Uterine smooth muscle cell (primary cell): ENCODE measurements at places on chromosomes 13 and 19. TPM values are rescaled to one million over a fixed set of nuclear protein-coding genes. Genes with fewer than 3 reads are reported as not detected.

ZNF581 gene
- 12.3 and 22.5 TPM in 2 replicates for total RNA-seq

INAFM1 gene
- total RNA-seq: 2.4 and 3.1 TPM in 2 replicates

SBNO2 gene
- total RNA-seq: 36.5 and 47.6 TPM in 2 replicates

NCAN gene
- total RNA-seq: under 0.01 TPM in 1 of 2 replicates, not detected in the other

CYP2A6 gene
- total RNA-seq: not detected in 2 replicates

ZNF529 gene
- total RNA-seq: 8.5 and 11.2 TPM in 2 replicates

FCER2 gene
- total RNA-seq: not detected in 2 replicates

USHBP1 gene
- under 0.01 TPM in 1 of 2 replicates, not detected in the other for total RNA-seq

ACP7 gene
- total RNA-seq: 0.33 and 0.87 TPM in 2 replicates

ZNF534 gene
- total RNA-seq: 0.25 TPM in 1 of 2 replicates, not detected in the other

COX7A1 gene
- total RNA-seq: 4.5 and 12.9 TPM in 2 replicates

PGLYRP2 gene
- not detected in 2 replicates for total RNA-seq

LHB gene
- not detected in 2 replicates for total RNA-seq

LRRC8E gene
- 9.2 and 10.7 TPM in 2 replicates for total RNA-seq

RAB3A gene
- 0.89 and 1.5 TPM in 2 replicates for total RNA-seq

PSG1 gene
- 0.22 and 0.62 TPM in 2 replicates for total RNA-seq

AXL gene
- 251 and 278 TPM in 2 replicates for total RNA-seq

CPAMD8 gene
- total RNA-seq: 0.66 and 1.5 TPM in 2 replicates

KANK3 gene
- 0.25 and 0.33 TPM in 2 replicates for total RNA-seq

ICAM4 gene
- total RNA-seq: 0.33 and 0.75 TPM in 2 replicates

VSTM1 gene
- total RNA-seq: not detected in 2 replicates

KLK4 gene
- not detected in 2 replicates for total RNA-seq

FUT2 gene
- total RNA-seq: 0.11 TPM in 1 of 2 replicates, not detected in the other

PABPC3 gene
- total RNA-seq: 0.11 and 0.37 TPM in 2 replicates

GNG7 gene
- total RNA-seq: under 0.01 and 0.37 TPM in 2 replicates

IRGQ gene
- 12.7 and 15.7 TPM in 2 replicates for total RNA-seq

APOC4 gene
- not detected in 2 replicates for total RNA-seq

KLK3 gene
- total RNA-seq: not detected in 2 replicates

RELB gene
- total RNA-seq: 7.6 and 10.2 TPM in 2 replicates

SPIB gene
- total RNA-seq: not detected in 2 replicates

RYR1 gene
- total RNA-seq: under 0.01 and 0.11 TPM in 2 replicates

FOSB gene
- total RNA-seq: 0.44 and 0.62 TPM in 2 replicates

NXNL1 gene
- total RNA-seq: not detected in 2 replicates

SPTBN4 gene
- 4.4 and 7.4 TPM in 2 replicates for total RNA-seq

DAND5 gene
- 0.12 TPM in 1 of 2 replicates, not detected in the other for total RNA-seq

CCDC169 gene
- 4.5 and 4.9 TPM in 2 replicates for total RNA-seq

ZNF546 gene
- total RNA-seq: 5.4 and 8.2 TPM in 2 replicates

NKPD1 gene
- 0.12 and 0.44 TPM in 2 replicates for total RNA-seq

OSCAR gene
- total RNA-seq: 0.22 and 0.50 TPM in 2 replicates

ZBTB7A gene
- 28.7 and 29.7 TPM in 2 replicates for total RNA-seq

ZNF583 gene
- 5.8 and 7.7 TPM in 2 replicates for total RNA-seq

CYP2F1 gene
- not detected in 2 replicates for total RNA-seq

SIN3B gene
- 20.6 and 29.7 TPM in 2 replicates for total RNA-seq

FPR3 gene
- total RNA-seq: not detected in 2 replicates

SIGLEC9 gene
- 0.44 TPM in 1 of 2 replicates, not detected in the other for total RNA-seq

GATAD2A gene
- total RNA-seq: 50.5 and 76.6 TPM in 2 replicates

TEKTIP1 gene
- total RNA-seq: not detected in 2 replicates

ADM5 gene
- 0.66 and 0.87 TPM in 2 replicates for total RNA-seq

CPB2 gene
- not detected in 2 replicates for total RNA-seq

FAM83E gene
- total RNA-seq: 0.25 and 0.77 TPM in 2 replicates

ZNF665 gene
- total RNA-seq: 4.4 and 4.6 TPM in 2 replicates

SMIM24 gene
- not detected in 2 replicates for total RNA-seq

PNMA8A gene
- total RNA-seq: 4.3 and 13.0 TPM in 2 replicates

PLK5 gene
- total RNA-seq: not detected in 2 replicates

ADPRHL1 gene
- 0.75 and 0.77 TPM in 2 replicates for total RNA-seq

CABP5 gene
- total RNA-seq: not detected in 2 replicates
